ENCODE measurements at places on chromosomes 16 and 17. TPM values are rescaled to one million over a fixed set of nuclear protein-coding genes. Genes with fewer than 3 reads are reported as not detected.
A peak's percentile ranks its signal among the peaks of the same experiment; 100 is the strongest.

Gene SLC5A11
- polyA plus RNA-seq, result 2.1 TPM

- DNase-seq, result peak; percentile 51
These were observed 10.4 kb downstream of the GPRC5C start for GRCh38 chr17:74442291-74442669.

GRCh38 chr16:46788891-46789474, 40.8 kb upstream of the MYLK3 start:
- DNase-seq, result no peak

DNA sequence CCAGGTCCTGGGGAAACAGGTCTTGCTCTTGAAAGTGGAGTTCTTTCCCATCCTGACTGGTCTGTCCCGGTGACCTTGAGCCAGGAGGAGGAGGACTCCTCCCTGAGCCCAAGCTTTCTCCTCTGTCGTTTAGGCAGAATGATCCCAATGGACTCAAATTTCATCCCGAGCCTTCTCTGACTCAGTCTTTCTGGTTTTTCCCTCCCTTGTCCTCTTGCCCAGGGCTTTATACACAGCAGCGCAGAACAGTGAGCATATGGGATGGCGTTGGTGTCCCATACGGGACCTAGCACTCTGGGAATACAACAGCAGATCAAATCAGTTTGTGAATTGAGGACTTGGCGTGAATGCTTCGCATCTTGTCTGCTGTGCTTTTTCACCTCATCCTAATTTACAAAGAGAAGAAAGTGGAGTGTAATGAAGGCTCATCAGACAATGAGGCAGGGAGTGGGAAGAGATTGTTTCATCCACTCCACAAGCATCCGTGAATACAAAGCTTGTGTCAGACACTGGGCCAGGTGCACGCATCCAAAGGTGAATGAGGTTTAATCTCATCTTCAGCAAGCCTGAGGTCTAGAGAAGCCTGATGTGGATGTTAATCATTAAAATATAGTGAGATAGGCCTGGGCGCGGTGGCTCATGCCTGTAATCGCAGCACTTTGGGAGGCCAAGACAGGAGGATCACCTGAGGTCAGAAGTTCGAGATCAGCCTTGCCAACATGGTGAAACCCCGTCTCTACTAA, 1.1 kb upstream of the XYLT1 start:
- DNase-seq, result no peak

DNA sequence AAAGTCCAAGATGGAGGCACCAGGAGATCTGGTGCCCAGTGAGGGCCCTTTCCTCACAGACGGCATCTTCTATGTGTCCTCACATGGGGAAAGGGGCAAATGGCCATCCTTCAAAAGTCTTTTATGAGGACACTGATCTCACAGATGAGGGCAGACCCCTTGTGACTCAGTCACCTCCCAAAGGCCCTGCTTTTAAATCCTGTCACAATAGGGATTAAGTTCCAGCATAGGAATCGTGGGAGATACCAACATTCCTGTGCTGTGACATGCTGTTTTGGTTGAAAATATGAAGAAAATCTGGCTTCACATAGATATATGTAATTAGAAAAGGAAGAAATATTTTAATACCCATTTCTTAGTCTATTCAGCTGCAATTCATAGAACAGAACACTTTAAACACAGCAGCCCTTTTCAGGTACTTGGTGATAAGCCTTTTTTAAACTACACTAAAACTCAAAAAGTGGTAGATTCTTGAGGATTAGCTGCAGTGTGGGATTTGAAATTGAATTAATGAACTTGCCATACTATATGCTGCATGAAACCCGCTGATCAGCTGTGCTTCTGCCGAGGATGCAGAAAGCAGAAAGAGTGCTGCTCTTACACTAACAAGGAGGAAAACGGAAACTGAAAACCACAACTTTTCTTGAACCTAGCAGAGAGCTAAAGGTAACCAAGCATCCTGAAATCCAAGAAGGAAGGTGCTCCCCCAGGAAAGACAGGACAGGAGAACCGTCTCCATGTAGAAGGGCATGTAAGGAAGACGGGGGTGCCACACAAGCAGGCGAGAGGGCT, 32.7 kb downstream of the VPS53 start:
- DNase-seq, result no peak
